ENCODE measurements at places on chromosomes 12 and 14. TPM values are rescaled to one million over a fixed set of nuclear protein-coding genes. Genes with fewer than 3 reads are reported as not detected.

GRCh38 chr14:95185033-95185766, 27.9 kb upstream of the DICER1 start:
- no peak for DNase-seq

DNA sequence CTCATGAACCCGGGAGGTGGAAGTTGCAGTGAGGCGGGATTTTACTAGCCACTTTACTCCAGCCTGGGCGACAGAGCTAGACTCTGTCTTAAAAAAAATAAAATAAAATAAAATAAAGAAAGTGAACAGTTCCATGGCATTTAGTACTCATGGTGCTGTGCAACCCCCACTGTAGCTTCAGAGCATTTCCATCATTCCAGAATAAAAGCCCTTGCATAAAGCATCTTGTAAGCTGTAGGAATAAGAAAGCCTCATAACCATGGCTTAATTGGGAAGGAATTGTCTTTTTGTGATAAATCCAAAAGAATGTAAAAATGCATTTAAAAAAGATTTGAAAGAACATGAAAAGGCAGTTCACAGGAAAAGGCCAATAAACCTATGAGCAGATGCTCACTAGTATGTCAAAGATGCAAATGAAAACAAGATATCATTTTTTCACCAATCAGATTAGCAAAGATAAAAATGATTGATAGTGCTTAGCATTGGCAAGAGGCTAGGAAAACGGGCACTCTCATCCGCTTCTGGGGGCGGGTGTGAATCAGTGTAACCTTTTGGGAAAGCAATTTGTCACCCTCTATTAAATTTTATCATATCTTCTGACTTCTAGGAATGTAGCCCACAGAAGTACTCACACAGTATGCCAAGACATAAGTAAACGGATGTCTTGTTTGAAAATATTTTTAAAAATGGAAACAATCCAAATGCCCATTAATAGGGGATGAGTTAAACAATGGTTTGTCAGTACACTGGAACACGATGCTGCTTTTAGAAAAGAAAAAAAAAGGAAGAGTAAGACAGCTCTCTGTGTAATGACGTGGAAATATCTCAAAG, 46.6 kb downstream of the CFAP251 start:
- DNase-seq = no peak

- no peak for DNase-seq
Observed at GRCh38 chr12:56932867-56933266, 1.3 kb downstream of the SDR9C7 start.

DNA sequence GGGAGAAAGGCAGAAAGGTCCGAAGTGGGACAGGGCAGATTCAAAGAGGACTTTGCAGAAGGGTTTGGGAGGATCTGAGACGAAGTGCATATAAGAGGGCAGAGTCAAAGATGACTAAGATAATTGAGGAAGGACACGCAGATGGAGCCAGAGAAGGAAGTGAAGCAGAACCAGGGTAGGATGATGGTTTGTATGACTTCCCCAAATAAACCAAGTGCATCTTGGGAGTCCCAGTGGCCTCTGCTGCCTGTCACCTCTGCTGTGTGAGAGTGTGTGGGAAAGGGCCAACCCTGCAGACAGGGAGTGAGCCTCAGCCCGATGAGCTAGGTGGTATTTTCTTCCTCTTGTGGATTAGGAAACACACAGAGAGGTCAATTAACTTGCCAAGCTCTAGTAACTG, 36.8 kb downstream of the FLVCR2 start:
- DNase-seq = no peak

DNA sequence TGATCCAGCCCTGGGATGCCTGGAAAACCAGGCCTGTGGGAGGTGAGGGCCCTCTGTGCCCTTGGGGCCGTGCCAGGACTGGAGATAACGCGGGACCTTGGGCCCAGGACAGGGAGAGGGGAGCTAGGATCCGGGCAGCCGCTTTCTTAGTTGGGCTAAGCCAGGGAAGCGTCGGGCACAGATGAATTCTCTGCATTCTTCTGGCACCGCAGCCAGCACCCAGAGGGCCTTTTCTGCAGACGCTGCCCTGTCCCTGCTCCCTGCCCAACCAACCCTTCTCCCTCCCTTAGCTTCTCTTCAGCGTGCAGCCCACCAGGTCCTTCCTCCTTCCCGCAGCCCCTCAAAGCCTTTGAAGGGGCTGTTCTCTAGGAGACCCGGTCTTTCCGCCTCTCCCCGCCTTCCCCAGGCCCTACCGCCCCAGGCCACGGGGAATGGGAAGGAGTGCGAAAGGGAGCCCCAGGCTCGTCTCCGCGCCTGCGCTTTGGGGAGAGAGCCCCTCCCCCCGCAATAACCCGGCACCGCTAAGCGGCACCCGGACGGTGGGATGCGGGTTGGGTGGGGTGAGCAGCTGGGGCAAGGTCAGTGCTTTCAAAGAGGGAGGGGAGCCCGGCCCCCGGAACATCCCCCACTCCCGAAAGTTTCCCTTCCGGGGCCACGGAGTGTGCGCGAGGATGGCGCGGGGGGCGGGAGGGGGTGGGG, 663 bp downstream of the NCKAP5L start:
- DNase-seq = no peak

- no peak for DNase-seq
Observed at GRCh38 chr12:43848786-43849185, 12.9 kb downstream of the TMEM117 start.

DNA sequence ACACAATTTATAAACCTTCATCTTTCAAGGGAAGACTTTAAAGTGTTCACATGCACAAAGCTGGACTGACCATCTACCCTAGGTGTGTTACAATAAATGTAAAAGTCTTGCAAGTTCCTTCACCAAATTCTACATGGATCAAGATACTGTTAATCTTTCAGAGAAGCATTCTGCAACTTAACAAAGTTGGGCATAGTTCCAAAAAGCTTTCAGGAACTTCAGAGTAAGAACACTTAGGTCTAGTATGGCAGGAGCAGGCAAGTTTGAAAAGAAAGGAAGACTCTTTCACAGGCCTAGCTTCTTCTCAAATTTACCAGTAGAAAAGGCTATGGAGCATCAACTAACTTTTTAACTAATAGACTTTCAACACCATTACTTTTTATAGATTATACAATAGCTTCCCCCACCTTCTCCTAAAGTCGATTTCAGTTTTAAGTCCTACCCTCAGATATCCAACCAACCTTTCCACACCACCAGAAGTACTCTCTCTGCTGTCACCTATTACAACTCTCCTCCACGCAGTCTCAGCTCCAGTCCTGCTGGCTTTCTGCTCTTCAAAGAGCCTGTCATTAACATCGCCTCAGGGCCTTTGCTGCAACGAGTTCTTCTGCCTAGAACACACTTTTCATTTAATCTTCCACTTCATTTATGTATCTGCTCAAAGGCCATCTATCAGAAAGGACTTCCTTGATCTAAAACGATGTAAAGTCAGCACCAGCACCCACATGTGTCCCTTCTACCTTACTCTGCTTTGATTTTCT, 333.9 kb downstream of the CEP128 start:
- no peak for DNase-seq

CELA1 gene
- total RNA-seq = not detected

FAM186B gene
- total RNA-seq = 0.42 TPM

RPL10L gene
- total RNA-seq = not detected

STAC3 gene
- total RNA-seq = 2.5 TPM

SCNN1A gene
- total RNA-seq = 118 TPM

KRT7 gene
- 72.6 TPM for total RNA-seq

P2RX7 gene
- 1.5 TPM for total RNA-seq
